ENCODE measurements at places on chromosomes 6 and 20.

DNA sequence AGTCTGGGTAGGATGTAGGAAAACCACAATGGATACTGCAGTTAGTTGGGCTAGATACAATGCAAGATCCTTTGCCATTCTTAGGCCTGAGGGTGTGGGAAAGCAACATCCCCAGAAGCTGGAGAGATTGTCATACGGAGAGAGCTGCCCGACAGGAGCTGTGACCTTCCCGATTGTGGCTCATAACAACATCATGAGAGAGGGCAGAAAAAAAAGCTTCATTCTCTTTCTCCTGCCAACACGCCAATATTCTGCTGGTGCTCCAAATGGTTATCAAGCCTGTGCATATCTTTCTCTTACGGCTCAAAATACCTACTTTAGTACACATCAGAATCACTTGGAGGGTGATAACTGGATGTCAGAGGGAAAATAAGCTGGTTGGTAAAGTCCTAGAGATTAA lies 81.1 kb downstream of the IBTK start:
- no peak for DNase-seq

- DNase-seq, result no peak
These were observed 122.2 kb downstream of the KIF13A start for GRCh38 chr6:17865243-17865642.

DNA sequence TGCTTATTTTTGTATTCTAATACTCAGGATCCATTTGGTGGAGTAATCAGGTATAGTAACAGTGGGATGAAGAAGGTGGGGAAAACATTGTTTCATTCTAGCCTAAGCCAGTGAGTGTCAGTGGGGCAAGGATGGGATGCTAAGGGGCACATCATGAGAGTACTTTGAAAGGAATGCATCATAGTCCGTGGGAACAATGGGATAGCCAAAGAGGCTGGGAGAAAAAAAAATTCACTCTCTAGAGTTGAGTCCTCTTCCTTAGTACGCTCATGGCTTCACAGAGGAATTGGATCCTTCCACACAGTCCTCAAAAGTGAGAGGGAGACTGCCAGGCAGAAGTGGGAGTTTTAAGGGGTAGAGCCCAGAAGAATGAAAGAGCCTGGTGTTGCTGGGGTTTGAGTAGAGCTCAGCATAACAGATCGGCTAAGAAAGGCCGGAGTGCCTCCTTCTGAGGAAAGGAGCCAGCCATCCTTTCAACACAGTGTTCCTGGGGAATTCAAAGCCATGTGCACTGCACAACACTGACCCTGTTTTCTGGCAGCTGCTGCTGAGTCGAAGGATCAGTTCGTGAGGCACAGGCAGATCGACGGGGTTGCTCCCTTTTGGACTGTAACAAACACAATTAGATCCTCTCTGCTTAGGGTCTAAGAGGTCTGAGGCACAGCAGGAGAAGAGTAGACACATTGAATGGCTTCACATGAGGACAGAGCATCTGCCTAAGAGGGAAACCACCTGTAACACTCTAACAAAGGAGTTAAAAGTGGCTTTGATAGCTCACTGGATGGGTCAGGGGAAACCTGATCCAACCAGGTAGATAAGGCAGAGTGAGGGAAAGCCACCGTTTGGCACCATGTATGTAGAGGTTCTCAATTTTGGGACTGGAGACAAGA lies 61.2 kb downstream of the ELOVL5 start:
- DNase-seq, result no peak

- DNase-seq, result no peak
These were observed 62.0 kb upstream of the SMIM29 start for GRCh38 chr6:34310817-34311216.

DNA sequence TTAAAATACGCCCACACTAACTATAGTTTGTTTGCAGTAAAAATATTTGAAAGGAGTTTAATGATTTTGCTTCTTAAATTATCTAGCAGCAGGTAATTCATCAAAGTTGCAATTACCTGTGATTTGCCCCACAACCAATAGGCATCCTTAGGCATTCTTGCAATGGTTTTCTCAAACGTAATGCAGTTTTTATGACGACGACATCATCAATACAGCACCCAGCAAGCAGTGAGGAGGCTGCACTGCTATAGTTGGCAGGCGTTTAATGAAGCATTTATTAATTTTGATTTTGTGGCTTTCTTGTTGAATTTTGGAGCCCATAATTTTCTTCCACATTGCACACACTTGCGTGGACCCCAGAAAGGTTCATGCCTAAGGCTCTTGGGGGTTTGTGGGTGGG lies 28.1 kb upstream of the APCDD1L start:
- DNase-seq, result no peak

DNA sequence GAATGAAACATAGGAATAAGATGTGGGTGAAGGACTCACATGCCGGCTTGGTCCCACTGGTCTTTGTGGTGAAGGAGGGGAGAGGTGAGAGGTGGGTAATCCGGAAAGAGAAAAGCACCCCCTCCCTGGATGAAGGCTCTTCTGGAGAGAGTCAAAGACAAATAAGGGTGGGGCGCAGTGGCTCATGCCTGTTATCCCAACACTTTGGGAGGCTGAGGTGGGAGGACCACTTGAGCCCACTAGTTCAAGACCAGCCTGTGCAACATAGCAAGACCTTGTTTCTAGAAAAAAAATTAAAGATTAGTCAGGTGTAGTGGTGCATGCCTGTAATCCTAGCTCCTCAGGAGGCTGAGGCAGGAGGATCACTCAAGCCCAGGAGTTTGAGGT lies 3.1 kb downstream of the LTB start:
- no peak for DNase-seq

DNA sequence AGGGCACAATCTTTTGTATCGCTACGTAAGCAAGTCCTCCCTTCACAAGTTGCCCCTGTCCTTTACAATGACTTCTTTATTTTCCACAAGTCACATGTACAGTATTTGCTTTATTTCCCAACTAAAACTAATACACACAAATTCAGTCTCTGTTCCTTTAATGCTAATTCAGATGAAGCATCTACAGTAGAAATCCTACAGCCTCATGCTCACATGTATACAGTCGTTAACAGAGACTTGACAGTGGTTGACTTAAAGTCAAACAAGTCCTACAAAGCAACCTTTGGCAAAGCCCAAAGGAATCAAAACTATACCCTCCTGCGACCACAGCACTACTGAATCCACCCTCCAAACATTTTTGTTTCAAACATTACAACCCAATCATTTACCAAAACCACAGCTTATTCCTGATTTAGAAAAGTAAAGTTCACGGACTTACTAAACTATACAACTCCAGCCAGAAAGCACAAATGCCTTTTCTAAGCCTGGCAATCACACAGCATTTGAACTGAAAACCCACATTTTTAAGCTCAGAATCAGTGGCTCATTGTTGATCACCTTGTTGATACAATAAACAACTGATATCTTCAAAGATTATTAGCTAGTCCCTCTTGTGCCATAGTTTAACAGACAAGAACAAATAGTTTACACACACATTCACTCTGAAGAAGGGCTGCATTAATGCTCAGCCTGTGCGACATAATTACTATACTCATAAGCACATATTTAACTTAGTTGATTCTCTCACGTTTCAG lies 70.9 kb upstream of the NHSL1 start:
- DNase-seq, result no peak

GRCh38 chr20:16284385-16285100 lies 288.7 kb downstream of the KIF16B start:
- DNase-seq, result no peak

- DNase-seq, result no peak
These were observed 1.5 kb downstream of the HM13 start for GRCh38 chr20:31515775-31516107.

GRCh38 chr6:73342174-73342573 lies 11.9 kb downstream of the DPPA5 start:
- DNase-seq, result no peak

GRCh38 chr6:43738877-43739641 lies 31.0 kb upstream of the VEGFA start:
- no peak for DNase-seq

DNA sequence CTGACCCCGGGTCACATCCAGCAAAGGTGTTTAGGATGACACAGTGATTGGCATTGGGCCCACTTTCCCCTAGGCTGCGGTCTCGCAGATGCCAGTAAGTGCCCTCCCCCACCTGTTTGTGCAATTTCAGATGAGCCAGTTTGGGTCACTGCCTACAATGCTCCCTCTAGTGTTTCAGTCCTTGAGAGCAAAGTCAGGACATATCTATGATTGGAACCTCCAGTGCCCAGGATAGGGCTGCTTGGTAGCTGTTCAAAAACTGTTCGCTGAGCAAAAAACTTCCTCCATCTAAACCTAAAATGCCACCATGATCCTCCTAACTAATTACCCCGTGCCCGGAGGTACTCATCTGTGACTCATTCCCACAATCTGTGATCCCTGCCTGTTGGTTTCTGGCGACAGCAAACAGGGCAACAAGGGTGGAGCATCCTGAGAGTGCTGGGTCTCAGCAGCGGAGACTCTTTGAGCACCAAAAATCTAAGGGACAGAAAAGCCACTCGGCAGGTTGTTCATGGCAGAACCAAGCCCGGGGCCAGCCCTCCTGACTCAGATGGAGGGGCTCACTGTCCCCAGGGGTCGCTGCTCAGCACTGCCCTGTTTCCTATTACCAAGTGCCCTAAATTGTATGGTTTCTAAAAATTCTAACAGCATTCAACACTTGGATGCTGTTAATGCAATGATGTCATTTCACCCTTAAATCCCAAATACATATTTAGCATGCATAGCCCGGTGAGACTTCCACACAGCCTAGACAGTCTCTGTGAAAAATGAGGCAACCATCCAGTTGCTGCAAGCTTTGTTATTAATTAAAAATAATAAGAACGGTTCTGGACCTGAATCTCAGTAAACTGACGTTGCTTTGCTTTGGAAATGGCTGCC lies 5.0 kb downstream of the VSX1 start:
- DNase-seq, result no peak

DNA sequence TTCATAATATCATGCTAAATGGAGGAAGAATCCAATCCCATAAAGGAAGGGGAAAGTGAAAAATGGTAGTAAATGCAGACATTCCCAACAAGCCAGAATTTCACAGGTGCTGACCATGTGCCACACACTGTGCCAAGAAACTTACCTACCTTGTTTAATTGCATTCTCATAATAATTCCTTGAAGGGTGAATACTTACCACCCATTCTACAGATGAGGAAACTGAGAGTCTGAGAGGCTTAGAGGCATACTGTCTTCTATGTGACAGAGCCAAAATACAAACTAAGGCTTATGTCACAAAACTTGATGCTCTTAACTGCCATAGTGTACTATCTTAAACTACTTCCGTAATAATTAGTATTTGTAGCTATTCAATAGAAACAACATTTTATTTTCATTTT lies 454.7 kb downstream of the UTRN start:
- no peak for DNase-seq

DNA sequence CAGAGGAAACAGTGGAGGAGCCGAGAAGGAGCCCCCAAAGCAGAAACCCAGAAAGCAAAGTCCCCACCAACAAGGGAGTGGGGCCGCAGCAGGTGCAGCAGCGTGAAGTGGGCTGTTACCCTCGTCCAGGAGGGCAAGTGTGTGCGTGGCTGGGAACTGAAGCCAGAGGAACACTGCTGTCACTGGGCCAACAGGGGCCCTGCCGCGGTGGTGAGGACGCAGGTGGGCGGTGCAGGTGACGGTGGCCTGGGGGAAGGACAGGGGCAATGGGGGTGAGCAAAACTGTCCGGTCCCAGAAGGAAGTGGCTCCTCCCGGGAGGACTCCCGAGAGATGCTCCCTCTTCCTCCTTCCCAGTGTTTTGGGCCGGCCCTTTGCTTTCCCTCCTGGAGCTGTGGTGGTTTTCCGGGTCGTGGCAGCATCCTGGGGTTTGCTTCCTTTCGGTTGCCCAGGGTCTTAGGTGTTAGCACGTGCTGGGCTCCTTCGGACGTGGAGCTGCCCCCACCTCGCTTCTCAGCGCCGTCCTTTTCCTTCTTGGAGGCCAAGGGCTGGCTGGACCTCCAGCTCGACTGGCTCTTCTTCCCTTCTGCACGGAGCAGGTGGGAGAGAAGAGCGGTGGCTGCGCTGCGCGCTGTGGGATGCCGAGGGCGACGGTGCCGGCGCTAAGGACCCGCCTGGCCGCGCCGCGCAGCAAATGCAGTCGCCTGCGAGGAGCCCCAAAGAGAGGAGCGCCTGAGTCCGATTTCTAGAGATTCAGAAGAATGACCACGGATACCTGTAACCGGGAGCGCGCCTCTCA lies 62.7 kb upstream of the SLC2A12 start:
- DNase-seq, result no peak

DNA sequence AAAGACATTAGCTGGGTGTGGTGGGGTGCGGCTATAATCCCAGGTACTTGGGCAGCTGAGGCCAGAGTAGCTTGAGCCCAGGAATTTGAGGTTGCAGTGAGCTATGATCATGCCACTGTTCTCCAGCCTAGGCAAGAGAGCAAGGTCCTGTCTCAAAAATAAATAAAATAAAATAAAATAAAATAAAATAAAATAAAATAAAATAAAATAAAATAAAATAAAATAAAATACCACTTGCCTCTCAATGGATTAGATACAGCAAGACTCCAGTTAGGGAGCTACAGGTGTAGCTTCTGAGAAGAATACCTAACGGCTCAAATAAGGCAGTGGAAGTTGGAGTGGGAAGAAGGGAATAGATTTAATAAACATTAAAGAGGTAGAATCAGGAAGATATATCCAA lies 13.7 kb upstream of the PAK5 start:
- DNase-seq, result no peak

DNA sequence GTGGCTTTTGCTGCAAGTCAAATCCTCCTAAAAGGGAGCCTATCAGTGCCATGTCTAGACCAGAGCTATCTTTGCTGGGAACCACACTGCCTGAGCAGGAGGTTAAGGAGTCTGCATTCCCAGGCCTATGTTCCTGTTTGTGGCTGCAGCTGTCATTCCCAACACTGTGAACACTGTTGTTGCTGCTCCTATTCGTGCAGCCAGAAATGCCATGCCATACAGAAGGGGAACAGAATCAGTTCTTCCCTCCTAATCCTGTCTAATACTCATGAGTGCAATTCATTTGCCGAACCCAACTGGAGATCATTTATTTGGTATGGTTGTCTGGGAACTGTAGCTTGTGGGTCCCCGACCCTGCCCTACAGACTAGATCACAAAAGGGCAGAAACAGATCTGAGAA lies 406.5 kb upstream of the GJE1 start:
- no peak for DNase-seq

DNA sequence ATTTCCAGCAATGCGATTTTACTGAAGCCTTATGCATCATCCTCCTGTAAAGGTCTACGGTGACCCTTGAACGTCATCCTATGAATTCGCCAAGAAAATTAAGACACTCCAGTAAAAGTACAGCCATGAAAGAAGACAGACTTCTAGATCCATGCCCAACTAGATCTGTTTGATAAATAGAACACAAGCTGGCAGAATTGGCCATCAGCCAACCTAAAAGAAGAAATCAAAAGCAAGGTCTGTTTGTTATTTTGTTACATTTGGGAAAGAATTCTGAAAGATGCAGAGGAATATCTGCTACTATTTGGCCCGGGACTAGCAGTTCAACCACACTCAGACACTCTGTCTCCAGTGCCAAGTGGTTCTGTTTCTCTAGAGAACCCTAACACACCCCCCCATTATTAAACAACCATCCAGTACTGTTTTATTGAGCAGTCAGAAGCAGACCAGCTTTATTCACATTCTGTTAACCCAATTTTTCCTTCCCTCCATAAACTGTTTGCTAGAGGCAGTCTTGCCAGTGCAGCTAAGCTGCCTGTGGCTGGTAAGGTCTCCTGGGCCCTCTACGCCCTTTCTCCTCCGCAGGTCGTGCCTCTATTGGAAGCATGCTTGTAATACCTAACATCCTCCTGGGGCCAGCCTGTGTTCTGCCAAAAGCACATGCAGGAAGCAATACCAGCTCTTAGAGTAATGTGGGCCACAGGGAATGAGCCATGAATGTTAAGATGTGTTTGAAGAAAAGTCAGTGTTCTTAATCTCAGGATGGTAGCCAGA lies 30.7 kb downstream of the LY86 start:
- no peak for DNase-seq

GRCh38 chr6:21395121-21395520 lies 198.4 kb upstream of the SOX4 start:
- DNase-seq, result no peak
